ENCODE measurements at places on chromosomes 7 and 10.

DNA sequence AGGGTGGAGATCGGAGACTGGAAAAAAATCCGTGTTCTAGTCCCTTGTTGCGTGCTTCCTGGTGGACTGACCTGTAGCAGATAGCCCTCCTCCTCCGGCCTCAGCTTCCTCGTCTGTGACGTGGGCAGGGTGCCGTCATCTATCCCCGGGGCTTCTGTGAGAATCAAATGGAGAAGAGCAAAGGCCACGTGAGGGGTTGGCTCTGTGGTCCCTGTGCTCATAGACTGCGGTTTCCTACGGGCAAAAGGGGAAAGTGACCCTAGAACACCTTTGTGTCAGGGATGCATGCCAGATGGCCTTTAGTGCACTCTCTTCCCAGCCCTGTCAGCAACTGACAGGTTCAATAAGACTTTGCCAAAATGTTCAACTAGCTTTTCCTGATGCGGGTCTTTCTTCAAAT is 33.7 kb downstream of the GRK5 start:
- no peak for DNase-seq

DNA sequence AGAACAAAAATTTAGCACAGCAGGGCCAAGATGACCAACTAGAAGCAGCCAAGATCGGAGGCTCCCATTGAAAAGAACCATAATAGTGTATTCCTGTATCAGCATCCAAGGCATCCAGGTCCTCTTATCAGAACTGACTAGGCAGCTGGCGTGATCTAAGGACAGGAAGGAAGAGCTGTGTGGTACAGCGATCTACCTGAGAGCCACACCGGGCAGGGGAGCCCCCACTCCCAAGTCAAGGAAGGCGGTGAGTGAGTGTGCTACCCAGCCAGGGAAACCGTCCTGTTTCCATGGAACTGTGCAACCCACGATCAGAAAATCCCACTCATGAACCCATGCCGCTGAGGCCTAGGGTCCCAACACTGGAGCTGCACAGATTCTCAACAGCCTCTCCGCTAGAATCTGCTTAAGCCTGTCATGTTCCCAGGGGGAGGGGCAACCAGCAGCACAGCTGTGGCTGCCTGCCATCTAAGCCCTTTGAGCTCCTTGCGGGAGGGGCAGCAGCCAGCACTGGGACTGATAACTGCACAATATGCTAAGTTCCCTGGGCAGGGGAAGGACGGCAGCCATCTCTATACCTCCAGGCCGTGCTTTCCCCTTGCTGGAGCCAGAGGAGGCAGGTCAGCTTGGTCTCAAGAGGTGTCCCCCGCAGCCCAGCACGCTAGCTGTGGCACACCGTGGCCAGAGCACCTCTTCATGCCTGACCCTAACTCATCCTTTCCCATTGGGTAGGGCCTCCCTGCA is 213.0 kb upstream of the SMIM30 start:
- DNase-seq = no peak

DNA sequence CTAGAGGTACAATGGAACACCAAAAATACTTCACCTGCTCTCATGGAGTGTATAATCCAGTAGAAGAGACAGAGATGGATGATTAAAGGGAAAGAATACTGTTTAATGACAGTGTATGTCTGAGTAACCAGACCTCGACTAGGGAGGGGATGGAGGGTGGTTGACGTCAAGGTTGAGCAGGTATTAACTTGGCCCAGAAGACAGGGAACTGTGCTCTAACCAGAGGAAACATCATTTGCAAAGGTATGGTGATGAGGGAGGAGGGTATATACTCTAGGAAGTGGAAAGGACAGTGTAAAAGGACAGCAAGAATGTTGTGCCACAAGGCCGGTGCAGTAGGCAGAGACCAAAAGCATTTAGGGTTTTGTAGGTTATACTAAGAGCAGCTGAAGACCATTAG is 2.9 kb downstream of the MIOS start:
- DNase-seq = no peak

DNA sequence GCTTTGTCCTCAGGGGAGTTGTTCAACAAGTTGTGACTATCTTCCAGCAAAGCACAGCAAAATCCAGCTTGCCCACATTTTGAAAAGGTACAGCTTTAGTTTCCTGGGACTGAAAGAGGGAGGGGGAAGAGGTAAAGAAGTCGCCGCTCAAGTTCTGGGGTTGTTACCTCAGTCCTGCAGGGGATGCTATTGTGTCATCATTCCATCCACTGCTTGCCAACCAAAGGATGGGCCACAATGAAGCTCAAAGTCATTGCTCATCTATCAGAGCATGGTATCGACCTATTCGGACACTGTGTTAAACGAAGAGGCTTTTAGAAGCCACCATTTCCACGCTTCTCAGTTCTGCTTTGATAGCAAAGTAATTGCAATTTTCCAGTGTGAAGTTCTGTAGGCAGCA is 34.3 kb downstream of the NPY start:
- no peak for DNase-seq

- no peak for DNase-seq
Measured at GRCh38 chr7:94391726-94392392, 2.8 kb upstream of the COL1A2 start.

DNA sequence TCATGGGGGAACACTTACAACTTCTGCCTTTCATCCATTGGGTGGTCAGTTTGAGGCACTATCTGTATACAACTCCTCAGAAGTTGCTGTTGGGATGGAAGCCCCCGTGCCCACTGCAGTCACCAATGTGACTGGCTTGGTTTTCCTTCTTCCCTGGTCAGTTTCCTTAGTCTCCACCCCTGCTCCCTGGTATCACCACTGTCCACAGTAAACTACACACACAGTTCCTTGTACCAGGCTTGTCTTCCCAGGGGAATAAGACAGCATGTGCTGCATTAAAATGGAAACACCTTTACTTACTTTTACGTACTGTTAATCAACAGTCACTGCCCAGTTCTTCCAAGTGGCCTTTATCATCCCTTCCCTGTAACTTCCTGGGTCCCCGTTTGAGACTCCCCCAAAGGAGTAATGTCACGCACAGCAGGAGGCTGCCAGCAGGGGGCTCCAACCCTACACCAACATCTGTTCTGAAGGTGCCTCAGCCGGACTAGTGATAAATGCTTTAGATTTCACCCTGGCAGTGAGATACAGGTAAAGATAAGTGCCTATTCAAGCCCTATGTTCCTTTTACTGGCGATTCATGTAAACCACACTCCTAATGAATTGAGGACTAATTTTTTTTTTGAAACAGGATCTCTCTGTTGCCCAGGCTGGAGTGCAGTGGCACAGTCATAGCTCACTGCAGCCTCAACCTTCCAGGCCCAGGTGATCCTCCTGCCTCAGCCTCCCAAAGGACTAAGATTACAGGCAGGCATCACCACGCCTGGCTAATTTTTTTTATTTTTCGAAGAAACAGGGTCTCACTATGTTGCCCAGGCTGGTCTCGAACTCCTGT is 45.3 kb upstream of the PIK3AP1 start:
- peak; percentile 85 for DNase-seq

DNA sequence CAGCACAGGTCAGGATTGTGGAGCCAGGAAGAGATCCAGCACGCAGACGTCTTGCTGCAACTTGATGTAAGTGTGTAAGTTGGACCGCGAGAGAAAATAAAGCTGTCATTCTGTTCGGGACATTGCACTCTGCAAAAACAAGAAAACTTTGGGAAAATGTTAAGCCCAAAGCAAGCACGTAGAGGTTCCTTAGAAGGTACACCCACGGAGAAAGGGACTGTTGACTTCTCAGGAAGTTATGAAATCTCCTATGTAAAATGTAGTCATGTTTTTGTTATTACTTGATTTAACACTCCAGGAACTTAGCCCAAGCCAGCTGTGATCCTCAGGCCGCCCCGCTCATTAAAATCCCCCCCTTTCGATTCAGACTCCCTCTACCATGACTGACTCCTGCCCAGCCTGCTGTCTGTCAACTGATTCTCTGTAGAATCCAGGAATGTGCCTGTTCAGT is 196.1 kb upstream of the TCF7L2 start:
- no peak for DNase-seq
